ENCODE measurements at places on chromosomes 7 and 10. TPM values are rescaled to one million over a fixed set of nuclear protein-coding genes. Genes with fewer than 3 reads are reported as not detected.
A peak's percentile ranks its signal among the peaks of the same experiment; 100 is the strongest.

DNA sequence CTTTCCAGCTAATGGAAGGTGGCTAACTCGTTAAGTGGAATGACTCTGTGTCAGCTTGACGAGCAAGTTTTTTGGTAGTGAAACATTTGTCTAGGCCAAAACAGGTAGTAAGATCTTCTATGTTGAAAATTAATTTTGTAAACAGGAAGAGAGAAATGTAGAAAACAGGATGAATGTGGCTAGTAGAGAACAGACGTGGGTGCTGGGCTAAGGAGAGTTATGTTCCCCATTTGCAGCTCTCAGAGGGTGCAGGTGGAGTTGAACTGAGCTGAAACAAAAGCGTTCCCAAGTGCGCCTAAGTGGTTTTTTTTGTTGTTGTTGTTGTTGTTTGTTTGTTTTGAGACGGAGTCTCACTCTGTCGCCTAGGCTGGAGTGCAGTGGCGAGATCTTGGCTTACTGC, 59.5 kb upstream of the SRPK2 start:
- DNase-seq, result no peak
- H3K27me3 ChIP-seq, result no peaks in the 10 kb centered on the region
- peaks cover 8% of the 10 kb centered on the region for H3K4me1 ChIP-seq
- H3K4me3 ChIP-seq, result no peak overlapping the region
- H3K27ac ChIP-seq, result peak overlapping the region; percentile 40

- peaks cover 11% of the 10 kb centered on the region for H3K4me1 ChIP-seq
- H3K4me3 ChIP-seq, result no peak overlapping the region
- no peak overlapping the region for H3K27ac ChIP-seq
- no peaks in the 10 kb centered on the region for H3K27me3 ChIP-seq
- no peak for DNase-seq
- H3K36me3 ChIP-seq, result peaks cover 7% of the 10 kb centered on the region
These were observed 68.0 kb downstream of the PIP4K2A start for GRCh38 chr10:22646388-22646853.

DNA sequence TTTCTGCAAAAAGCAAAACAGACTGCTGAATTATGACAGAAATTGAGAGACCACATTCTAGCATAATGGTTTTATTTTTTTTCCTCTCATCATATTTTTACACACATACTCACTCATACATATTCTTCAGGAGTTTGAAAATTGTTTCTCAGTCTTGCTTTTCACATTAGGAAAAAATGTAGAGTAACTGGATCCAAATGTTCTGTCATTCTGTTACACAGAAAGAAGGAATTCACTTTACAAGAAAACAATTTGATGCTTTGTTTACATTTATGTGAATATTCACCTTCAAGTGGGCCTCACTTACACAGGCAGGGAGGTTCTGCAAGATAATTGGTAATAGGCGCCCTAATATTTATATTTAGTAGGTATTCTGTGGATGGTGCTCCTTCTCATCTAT, 82.0 kb downstream of the ARL4A start:
- no peaks in the 10 kb centered on the region for H3K27me3 ChIP-seq
- H3K36me3 ChIP-seq, result no peaks in the 10 kb centered on the region
- DNase-seq, result no peak
- no peak overlapping the region for H3K27ac ChIP-seq

- peak overlapping the region; percentile 92 for H3K4me3 ChIP-seq
- H3K36me3 ChIP-seq, result peaks cover 6% of the 10 kb centered on the region
- H3K4me1 ChIP-seq, result peaks cover 20% of the 10 kb centered on the region
- no peak for DNase-seq
These were observed 584 bp upstream of the GARS1 start for GRCh38 chr7:30594048-30594539.

CHST15 gene
- total RNA-seq, result 29.8 TPM

BHLHA15 gene
- total RNA-seq, result not detected

Measured in tibial nerve (tissue), 4 donors.